H1 (cell line): ENCODE measurements at places on chromosomes 2 and 18.

- no peak for DNase-seq
Observed at GRCh38 chr18:36398419-36398818, 100.9 kb downstream of the FHOD3 start.

DNA sequence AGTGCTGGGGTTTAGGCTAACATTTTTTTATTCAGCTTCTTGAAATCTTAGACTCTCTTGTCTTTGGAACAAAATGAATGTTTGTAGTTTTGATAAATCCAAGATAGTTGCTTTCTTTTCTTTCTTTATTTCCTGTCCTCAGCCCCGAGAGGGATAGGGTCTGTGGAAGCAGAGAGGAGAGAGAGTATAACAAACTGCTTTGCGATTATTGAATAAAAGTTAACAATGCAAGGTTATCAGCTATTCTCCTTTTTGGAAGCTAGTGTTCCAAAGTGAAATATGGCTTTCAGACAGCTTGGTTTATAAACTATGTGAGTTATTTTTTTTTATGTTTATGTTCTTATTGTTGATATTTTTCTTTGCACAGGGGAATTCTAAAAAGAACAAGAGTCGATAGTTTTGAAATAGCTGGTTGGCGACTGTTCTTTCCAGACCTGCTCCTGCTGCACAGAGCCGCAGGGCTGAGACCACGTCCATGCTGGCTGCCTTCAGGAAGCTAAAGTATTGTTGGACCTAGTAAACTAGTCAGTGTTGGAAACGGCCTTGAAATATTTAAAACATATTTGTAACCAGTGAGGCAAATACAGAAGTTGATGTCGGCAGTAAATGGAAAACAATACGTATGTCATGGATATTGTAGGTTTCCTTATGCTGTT lies 15.5 kb upstream of the STON1 start:
- no peak for DNase-seq

DNA sequence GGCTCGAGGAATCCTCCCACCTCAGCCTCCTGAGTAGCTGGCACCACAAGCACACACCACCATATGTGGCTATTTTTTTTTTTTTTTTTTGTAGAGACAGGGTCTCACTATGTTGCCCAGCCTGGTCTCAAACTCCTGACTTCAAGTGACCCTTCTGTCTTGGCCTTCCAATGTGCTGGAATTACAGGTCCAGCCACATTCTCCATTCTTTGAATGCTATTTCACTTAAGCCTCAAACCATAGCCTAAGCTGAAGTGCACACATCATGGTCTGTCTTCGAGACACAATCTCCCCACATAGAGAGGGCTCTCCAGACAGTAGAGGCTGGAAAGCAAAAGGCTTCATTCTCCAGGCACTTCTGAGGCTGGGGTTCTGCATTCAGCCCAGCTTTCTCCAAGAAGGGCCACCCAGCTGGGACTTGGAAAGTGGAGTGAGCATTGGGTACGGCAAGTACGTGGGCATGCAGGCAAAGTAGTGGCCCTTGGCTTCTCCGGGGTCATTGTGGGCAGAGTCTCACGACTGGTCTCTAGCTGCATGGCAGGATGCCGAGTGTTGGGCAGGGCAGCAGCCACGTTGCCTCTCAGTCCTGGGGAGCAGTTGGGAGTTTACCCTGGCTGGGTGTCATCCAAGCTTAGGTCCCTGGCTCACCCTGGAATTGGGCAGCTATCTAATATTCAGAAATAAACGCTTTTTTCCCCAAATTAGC lies 78.2 kb upstream of the SMAD7 start:
- peak; percentile 43 for DNase-seq

DNA sequence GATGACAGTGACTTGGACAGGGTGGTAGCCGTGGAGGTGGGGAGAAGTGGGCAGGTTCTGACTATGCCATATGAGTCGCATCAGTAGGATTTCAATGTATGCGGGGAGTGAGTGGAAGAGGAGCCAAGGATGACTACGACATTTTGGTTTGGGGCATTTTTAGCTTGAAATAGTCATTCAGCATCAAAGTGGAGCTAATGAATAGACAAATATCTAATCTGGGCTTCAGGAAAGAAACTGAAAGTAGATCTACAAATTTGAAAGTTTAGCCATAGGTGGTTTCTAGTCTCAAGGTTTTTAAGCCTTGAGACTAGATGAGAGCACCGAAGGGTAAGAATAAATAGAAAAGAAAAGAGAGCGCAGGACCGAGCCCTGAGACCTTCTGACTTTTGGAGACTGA lies 58.3 kb downstream of the FEZ2 start:
- DNase-seq, result no peak

GRCh38 chr18:24913507-24914170 lies 438.3 kb downstream of the ZNF521 start:
- DNase-seq, result no peak

DNA sequence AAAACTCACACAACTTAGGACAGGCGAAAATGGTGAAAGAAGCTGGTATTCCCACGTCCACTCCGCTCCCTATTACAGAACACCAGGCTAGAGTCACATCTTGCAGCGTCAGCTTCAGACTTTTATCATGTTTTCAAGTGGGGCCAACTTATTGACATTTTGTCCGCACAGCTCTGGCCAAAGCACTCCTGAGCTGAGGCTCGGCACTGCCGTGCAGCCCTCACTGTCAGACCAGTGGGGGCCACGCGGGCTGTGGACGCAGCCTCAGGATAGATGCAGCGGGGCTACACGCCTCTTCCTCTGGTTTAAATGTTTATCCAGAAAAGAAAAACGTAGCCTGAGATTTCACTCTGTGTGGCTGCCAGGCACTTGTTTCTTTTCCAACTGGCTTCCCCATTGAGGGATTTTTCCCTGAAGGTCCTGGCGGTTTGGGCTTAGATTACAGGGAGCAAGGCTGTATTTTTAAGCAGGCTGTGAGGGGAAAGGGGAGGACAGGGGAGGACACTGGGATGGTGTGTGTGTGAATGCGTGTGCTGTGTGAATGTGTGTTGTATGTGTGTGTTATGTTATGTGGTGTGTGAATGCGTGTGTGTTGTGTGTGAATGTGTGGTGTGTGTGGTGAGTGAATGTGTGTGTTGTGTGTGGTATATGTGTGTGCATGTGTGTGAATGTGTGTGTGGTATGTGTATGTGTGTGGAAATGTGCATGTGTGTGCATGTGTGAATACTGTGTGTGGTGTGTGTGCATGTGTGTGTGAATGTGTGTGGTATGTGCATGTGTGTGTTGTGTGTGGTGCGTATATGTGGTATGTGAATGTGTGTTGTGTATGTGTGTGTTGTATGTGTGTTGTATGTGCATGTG lies 267.6 kb downstream of the DCDC2C start:
- peak; percentile 24 for DNase-seq

- DNase-seq, result no peak
Observed at GRCh38 chr2:148982282-148982681, 56.2 kb upstream of the LYPD6B start.

DNA sequence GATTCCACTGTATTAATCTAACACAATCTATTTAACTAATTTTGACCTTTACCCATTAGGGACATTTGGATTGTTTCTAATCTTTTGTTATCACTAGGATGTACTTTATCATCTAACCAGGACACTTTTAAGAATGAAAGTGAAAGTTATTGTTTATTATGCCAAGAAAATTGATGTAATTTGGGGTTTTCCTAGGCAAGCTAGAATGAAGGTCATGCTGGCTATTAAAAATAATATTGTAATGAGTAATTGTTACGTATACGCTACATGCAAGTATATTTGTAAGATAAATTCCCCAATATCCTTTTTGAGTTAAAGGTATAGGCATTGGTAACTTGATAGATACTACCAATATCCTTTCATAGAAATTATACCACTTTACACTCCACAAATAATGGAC lies 74.6 kb downstream of the COL5A2 start:
- no peak for DNase-seq

DNA sequence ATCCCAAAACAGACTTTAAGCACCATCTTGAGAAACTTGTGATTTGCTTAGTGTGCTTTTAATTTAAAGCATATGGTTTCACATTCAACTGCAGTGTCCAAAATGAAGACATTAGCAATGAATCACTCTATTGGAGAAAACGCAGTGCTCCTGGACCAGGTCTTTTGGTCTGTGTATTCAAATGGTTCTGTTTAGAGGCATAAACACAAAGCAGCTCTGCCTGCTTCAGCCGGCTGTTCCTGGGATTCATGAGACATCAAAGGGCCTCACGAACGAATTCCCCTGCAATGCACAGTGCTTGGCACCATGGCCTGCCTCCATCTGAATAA lies 117.1 kb upstream of the SP5 start:
- no peak for DNase-seq

GRCh38 chr2:200373973-200374416 lies 67.5 kb downstream of the SPATS2L start:
- no peak for DNase-seq

DNA sequence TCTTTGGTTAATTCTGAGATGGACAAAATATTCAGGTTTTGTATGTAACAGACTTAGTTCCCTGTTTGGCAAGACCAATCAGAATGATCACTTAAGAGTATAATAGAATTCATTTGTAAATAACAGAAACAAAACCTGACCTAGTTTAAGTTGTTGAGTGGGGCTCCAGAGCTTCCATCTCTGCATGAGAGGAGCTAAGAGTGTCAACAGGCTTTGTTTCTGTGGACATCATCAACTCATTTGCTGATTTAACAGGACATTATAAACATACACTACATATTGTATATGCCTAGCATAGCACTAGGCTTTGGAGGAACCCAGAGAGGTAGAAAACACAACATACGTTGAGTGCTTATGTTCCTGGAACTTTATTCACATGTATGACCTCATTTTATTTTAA lies 75.3 kb upstream of the TRIB2 start:
- DNase-seq, result no peak

DNA sequence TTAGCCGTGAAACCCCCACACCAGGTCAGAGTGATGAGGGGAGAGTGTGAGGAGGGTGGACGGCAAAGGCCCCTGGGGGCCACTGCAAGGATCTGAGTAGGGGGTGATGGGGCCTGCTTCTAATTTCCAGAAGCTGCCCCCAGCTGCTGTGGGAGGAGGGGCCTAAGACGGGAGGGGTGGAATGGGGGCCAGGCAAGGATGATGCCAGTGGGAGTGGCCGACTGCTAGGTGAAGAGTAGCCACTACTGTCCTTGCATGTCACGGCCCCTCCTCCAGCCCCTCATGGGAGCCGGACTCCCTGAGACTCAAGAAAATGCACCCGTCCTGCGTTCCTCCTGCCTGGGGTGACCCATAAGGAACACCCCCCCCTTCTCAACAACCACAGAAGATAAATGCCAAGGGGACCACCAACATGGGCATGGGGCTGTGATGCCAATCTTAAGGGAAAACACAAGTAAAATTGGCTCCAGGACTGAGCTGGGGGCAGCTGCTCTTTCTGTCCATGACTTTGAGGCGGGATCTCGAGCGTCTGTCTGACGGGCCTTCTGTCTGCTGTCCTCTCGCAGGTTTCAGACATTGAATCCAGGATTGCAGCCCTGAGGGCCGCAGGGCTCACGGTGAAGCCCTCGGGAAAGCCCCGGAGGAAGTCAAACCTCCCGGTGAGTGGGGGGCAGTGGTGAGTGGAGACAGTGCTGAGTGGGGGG lies 24.2 kb upstream of the PRLH start:
- DNase-seq, result no peak
